Amygdala (tissue), 56 donors: ENCODE measurements at places on chromosomes 16 and 17.

DNA sequence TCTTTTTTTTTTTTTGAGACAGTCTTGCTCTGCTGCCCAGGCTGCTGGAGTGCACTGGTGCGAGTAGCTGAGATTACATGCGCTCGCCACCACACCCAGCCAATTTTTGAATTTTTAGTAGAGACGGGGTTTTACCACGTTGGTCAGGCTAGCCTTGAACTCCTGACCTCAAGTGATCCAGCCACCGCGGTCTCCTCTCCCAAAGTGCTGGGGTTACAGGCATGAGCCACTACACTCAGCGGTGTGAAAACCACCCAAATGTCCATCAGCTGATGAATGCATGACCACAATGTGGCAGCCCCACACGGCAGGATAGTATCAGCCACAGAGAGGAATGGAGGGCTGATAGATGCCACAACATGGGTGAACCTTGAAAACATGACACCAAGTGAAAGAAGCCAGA lies 2.1 kb downstream of the P2RX5 start:
- DNase-seq = no peak

DNA sequence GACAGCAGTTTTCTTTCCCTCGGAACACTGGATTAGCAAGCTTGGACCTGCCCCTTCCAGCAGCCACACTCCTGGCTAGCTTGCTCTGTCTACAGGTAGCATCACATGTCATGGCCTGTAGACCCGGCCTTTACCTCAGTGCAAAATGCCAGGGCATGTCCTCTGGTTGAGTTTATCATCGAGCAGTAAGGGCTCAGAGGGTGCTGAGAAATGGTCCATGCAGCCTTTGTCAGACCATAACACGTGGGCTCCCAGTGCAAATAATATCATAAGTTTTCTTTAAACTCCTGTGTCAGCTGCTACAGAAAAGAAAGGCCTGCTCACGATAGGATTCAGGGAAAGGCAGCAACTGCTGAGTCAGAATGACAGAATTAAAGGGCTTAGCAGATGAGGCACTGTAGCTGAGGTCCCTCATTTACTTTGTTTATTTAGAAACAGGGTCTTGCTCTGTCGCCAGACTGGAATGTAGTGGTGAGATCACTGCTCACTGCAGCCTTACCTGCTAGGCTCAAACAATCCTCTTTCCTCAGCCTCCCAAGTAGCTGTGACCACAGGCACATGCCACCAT lies 8.0 kb upstream of the GNA13 start:
- DNase-seq = no peak

DNA sequence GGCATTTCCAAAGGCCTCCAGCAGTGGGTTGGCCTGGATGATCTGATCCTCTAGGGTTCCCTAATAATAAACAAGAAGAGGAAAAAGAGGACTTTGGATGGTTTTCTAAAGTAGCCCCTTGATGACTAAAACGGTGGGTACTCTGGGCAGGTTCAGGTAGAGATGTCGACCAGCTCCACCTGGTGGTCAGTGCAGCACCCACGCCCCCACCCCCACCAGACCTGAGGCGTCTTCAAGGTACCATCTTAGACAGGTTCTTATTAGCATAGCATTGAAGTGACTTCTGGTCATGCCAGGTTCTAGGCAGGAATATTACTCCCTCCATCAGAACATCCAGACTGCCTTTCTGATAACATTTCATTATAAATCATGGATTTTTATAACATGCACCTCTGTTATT lies 15.0 kb downstream of the MYH13 start:
- DNase-seq = no peak

DNA sequence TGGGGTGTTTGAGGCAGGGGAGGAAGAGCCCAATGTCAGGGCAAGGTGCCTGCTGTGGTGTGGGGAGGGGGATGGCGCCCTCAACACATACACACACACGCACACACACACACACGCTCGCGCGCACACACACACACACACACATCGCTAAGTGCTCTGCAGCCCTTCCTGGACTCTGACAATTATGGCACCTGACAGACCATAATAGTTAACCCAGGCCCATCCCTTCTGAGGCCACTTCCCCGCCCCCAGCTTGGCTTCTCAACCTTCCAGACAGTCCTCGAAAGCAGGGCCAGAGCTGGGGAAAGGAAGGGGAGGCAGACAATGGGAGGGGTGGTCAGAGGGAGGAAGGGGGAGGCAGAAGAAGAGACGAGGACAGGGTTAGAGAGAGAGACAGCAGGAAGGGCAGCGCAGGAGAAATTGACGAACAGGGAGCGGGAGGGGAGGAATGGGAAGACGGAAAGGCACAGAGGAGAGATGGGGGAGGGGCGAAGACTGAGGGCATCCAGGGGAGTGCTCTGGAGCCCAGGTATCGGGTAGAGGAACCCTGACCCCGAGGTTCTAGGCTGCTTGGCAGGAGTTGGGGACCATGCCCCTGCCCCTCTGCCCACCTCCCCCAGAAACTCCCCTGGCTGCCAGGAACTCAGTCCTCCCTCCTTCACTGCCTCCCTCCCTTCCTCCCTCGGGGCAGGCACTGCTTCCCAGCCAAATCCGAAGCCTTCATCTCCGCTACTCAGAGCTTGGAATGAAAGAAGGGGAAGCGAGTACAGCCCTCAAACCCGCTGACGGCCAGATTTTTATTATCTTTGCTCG lies 4.0 kb downstream of the SRCIN1 start:
- DNase-seq = no peak

DNA sequence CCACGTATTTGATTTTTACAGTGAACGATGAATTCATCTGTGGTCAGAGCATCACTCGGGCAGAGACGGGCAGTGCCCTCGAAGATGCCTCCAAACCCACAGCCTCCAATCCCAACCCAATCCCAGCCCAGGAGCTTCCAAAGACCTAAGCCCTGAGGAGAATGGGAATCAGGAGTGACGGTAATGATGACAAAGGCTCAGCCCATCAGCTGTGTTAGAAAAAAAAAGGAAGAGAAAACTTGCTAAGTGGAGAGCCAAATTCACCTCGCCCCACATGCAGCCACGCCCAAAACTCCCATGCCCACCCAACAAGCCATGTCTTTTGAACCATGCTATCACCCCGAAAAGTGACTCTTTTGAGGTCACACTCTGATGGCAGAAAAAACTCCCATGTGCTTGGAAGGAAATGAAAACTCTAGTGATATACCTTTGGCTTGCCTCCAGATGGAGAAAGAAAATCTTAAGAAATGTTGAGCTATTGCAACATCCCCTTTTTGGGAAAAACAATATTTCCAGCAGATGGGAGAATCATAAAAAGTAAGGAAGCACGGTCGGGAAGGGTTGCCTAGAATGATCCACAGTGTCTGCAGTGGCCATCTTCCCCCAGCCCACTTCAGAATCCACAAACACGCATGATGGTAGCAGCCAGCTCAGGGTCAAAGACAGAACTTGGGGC lies 37.7 kb downstream of the XYLT1 start:
- no peak for DNase-seq

DNA sequence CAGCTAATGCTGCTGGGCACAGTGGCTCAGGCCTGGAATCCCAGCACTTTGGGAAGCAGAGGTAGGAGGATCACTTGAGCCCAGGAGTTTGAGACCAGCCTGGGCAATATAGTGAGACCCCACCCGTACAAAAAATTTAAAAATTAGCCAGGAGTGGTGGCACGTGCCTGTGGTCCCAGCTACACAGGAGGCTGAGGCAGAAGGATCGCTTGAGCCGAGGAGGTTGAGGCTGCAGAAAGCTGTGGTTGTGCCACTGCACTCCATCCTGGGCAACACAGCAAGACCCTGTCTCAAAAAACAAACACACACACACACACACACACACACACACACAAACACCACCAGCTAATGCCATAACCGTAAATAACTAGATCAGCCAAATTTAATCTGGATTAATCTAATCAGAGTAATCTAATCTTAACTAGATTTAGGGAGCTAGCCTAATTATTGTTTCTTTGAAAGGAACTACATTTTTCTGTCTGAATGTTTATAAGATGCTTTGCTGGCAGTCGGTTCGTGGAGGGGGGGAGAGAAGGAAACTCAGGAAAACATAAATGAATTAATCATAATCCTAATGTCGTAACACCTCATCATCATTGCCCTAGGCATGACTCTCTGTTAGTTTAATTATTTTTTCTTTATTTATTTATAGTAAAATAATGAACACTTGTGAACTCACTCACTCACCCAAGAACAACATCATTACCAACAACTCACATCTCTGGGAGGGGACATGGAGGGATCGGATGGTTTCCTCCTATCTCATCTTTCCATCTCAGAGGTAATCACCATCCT lies 12.5 kb upstream of the RBBP6 start:
- DNase-seq = no peak

- no peak for DNase-seq
Measured at GRCh38 chr16:72042157-72042660, 12.1 kb upstream of the HP start.

DNA sequence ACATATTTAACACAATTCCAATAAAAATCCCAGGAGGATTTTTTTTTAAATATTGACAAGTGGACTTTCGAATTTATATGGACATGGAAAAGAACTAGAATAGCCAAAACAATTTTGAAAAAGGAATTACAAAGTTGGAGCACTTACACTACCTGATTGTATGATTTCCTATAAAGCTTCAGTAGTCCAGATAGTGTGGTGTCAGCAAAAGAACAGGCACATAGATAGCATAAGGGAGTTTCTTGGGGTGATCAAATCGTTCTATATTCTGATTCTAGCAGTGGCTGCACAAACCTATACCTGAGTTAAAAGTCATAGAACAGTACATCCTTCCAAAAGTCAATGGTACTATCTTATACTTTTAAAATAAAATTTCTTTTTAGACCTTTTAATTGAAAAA lies 66.4 kb upstream of the CES5A start:
- DNase-seq = no peak

- DNase-seq = no peak
Measured at GRCh38 chr17:43856141-43856540, 9.2 kb downstream of the CD300LG start.

- no peak for DNase-seq
Measured at GRCh38 chr16:47045023-47045422, 71.5 kb upstream of the DNAJA2 start.

- no peak for DNase-seq
Measured at GRCh38 chr17:10144982-10145381, 53.4 kb downstream of the GAS7 start.

DNA sequence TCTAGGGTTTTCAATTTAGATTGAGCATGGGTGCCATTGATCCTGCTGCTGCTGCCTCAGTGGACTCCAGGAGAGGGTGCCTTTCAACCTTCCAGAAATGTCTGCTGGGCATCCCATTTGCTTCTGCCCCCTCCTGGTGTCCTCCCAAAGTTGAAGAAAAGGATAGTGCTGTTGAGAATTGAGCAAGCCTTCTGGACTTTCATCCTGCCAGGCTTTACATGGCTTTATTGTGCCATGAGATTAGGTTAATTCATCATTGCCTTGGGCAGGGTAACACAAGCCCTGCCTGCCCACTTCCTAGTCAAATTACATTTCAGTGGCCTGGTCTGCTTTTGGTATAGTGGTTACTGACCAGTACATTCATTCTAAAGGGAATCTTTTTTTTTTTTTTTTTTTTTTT lies 17.9 kb upstream of the TANGO6 start:
- DNase-seq = no peak

DNA sequence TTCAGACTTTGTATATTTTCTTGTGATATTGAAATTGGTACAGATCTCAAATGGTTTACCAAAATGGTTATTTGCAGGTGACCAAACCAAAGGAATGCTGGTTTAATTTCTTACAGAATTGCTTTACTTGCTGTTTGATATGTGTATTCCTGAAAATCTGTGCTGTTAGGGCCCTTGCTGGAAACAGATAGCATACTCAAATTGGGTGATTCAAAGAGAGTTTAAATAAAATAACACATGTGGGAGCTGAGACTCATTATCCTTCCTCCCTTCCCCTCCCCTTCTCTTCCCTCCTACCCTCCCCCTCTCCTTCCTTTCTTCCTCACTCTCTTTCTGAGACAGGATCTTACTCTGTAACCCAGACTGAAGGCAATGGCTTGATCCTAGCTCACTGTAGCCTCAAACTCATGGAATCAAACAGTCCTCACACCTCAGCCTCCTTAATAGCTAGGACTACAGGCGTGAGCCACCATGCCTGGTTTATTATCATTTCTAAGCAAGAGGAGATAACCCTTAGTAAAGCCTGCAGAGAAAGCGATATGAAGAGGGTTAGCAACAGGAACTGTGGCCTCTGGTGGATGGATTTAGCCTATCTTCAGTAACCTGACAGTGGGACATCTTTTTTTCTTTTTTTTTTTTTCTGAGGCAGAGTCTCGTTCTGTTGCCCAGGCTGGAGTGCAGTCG lies 141.9 kb downstream of the BCAS3 start:
- no peak for DNase-seq

- DNase-seq = no peak
Measured at GRCh38 chr17:33968350-33969044, 286.6 kb upstream of the CCL2 start.

- no peak for DNase-seq
Measured at GRCh38 chr16:81629896-81630634, 149.0 kb upstream of the PLCG2 start.

- no peak for DNase-seq
Measured at GRCh38 chr16:25297151-25297787, 39.6 kb upstream of the ZKSCAN2 start.

GRCh38 chr17:27920569-27920968 lies 27.4 kb upstream of the LYRM9 start:
- no peak for DNase-seq

GRCh38 chr17:9364837-9365430 lies 210.7 kb downstream of the STX8 start:
- DNase-seq = no peak

DNA sequence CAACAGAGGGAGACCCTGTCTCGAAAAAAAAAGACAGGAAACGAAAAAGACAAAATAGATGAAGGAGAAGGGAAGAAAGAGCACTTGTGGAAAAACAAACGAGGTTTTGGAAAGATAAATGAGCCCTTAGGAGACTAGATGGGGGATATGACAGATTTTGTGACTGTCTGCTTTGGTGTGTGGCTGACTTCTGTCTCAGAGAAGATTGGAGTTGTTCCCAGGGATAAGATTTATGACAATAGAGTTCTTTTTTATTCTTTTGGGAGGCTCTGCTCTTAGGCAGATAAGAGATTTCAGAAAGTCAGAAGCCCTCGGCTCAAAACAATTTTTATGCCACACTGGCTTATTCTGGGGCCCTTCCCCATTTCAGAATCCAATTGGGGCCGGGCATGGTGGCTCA lies 73.9 kb upstream of the ATF7IP2 start:
- DNase-seq = no peak

DNA sequence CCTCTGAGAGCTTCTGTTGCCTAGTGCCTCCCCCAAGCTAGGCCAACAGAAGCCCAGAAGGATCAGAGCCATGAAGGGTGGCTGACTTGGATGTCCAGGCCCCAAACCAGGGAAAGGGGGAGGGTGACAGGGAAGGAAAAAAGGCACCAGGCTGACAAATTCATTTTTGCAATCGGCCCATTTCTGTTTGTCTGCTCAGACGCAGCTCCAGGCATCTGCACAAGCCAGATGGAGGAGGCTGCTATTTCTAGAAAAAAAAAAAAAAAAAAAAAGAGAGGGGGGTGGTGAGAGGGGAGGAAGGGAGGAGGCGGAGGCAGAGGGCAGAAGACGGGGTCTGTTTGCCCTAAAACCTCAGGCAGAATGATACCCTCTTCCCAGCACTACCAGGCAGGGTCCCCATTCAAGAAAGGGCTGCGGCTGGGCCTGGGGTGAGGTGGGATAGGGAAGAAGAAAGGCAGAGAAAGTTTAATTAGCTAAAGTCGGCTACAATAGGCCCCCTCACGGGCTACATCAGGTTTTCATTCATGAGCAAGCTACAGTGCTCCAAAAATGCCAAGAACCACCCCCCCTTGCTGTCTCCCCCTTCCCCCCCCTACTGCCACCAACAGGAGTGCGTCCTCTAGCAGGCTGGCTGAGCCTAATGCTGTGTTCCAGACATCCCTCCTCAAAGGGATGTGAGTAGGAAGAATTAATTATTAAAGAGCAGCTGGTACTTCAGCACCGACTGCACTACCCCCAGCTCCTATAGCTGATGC lies 2.4 kb downstream of the HDAC5 start:
- DNase-seq = no peak
